ENCODE measurements at places on chromosomes 13 and 19.

DNA sequence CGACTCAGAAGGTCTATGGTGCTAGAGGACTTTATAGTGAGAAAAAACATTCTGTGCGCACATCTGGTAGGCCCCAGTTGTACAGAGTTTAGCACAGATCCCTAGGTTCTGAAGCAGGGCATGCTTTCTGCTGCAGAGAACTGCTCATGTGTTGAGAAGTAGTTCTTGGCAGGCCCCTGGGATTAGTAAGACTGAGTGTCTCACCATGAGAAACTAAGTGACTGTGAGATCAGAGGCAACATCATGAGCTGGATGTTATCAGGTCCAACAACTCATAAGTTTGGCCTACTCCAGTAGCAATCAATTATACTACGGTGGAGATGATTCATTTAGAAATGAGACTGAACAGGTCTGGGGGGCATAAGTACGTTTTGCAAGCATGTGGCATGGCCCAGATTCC, 507.4 kb upstream of the KLF12 start:
- DNase-seq = no peak
- H3K27me3 ChIP-seq = no peaks in the 10 kb centered on the region
- H3K36me3 ChIP-seq = no peaks in the 10 kb centered on the region
- H3K4me3 ChIP-seq = no peak overlapping the region

GRCh38 chr19:33032218-33032781, 32.4 kb downstream of the RHPN2 start:
- no peak overlapping the region for H3K27ac ChIP-seq
- H3K4me1 ChIP-seq = peaks cover 4% of the 10 kb centered on the region
- no peak overlapping the region for H3K4me3 ChIP-seq
- H3K36me3 ChIP-seq = peaks cover 2% of the 10 kb centered on the region
- no peaks in the 10 kb centered on the region for H3K27me3 ChIP-seq

DNA sequence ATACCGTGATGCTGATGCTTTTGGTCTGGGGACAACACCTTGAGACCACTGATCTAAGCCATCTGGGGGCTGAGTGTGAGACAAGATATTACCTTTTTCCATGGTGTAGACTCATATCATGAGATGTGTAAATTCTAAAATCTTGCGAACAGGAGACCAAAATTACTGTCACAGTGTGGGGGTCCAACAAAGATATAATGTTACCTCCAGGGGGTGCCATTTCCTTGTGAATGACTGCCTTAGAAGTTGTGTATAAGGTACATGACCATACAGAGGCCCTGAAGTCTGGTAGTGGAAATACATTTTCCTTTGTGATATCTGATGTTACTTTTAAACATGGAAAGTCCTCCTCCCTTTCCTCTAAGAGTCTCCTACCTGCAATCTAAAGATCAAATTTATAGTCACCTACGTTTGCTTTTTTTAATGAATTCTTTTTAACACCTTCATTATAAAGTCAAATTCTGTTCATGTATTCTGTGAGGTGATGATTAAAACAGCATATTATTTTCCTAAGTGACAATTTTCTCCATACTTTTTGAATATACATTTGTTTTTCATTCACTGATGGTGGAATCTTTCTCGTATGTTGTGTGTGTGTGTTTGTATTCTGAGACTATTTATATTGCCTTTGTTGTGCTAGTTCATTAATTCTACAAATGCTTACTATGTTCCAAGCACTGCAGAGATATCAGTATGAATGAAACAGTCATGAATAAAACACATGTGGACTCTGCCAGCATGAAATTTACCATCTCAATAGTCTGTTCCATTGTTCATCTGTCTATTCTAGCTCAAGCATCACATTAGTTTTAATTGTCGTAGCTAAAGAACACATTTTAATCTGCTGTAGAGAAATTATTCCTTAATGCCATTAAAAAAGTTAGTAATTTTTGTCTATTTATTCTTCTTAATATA, 113.7 kb downstream of the RFC3 start:
- no peaks in the 10 kb centered on the region for H3K27me3 ChIP-seq
- H3K36me3 ChIP-seq = no peaks in the 10 kb centered on the region
- H3K4me3 ChIP-seq = no peak overlapping the region

DNA sequence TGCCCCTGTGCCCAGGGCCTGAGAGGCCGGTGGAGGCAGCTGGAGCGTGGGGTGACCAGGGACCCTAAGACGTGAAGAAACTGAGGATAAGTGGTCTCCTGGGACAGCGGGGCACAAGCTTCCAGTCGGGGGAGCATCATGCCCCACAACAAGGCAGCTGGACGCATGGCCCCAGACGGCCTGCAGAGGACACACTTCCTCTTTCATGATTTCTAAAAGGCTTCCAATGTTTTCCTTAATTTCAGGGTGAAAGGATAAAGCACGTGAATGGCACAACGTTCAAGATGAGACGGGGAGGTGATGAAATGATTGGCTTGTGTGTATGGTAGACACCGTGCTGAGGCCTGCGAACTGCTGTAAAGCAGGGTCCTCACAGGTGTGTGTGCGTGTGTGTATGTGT, 20.2 kb upstream of the MYDGF start:
- H3K36me3 ChIP-seq = peaks cover 18% of the 10 kb centered on the region
- H3K4me1 ChIP-seq = no peaks in the 10 kb centered on the region
- H3K4me3 ChIP-seq = no peak overlapping the region
- no peak for DNase-seq
- H3K27me3 ChIP-seq = no peaks in the 10 kb centered on the region
- no peak overlapping the region for H3K27ac ChIP-seq

DNA sequence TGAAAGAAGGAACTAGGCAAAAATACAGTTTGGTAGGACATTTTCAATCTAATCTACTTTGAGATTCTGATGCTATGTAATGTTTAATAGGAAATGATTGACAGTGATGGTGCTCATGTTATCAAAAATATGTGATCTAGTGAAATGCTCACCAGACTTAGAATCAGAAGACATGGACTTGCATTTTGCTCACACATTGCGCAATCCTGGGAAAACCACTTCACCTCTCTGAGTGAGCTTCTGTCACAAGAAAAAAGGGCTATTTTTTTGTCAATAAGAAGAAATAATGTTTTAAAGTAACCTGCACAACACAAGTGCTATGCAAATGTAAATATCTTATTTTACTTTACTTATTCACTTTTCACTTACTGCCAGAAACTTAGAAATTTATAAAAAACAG, 380.9 kb upstream of the HTR2A start:
- H3K4me1 ChIP-seq = no peaks in the 10 kb centered on the region
- H3K27me3 ChIP-seq = no peaks in the 10 kb centered on the region
- H3K4me3 ChIP-seq = no peak overlapping the region
- H3K36me3 ChIP-seq = no peaks in the 10 kb centered on the region

- H3K4me1 ChIP-seq = peaks cover 17% of the 10 kb centered on the region
- no peaks in the 10 kb centered on the region for H3K27me3 ChIP-seq
- H3K27ac ChIP-seq = no peak overlapping the region
- no peak for DNase-seq
- H3K36me3 ChIP-seq = no peaks in the 10 kb centered on the region
These were observed 17.8 kb downstream of the HCN2 start for GRCh38 chr19:607301-608154.

- H3K4me1 ChIP-seq = no peaks in the 10 kb centered on the region
- H3K27me3 ChIP-seq = peaks cover 8% of the 10 kb centered on the region
- DNase-seq = no peak
- H3K36me3 ChIP-seq = no peaks in the 10 kb centered on the region
These were observed 96.6 kb upstream of the LSM14A start for GRCh38 chr19:34075661-34076091.

DNA sequence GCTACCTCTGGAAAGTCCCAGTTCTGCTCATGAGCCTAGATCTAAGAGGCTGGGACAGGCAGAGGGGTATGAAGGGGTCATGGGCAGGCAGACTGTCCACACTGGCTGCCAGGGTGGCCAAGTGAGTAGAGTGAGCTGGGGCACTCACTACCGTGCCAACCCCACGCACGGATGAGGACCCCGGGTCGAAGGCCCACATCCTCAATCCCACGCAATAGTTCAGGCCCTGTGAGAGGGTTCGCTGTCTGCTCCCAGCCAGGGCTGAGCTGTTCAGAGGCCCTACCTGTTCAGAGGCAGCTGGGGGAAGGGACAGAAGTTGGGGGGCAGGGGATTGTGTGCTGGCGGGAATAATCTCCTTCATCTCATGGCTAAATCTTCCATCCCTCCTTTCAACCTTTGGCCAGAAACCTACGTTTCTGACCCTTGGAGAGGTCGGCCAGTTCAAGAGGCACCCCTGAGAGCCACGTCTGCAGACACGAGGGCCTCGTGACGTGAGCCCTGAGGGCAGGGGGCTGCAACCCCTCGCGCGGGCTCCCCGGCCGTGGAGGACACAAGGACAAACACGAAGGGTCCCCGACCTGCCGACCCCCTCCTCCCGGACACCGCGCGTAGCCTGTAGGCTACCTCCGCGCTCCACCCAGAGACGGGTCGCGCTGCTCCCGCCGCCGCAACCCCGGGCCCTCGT, 1.0 kb upstream of the RPS5 start:
- H3K4me1 ChIP-seq = peaks cover 32% of the 10 kb centered on the region
- no peak for DNase-seq
- peaks cover 15% of the 10 kb centered on the region for H3K36me3 ChIP-seq
- peak overlapping the region; percentile 96 for H3K27ac ChIP-seq
- peak overlapping the region; percentile 96 for H3K4me3 ChIP-seq

- H3K27ac ChIP-seq = peak overlapping the region; percentile 72
- H3K4me3 ChIP-seq = no peak overlapping the region
- peaks cover 20% of the 10 kb centered on the region for H3K4me1 ChIP-seq
- H3K36me3 ChIP-seq = peaks cover 10% of the 10 kb centered on the region
These were observed 5.2 kb upstream of the MLNR start for GRCh38 chr13:49214917-49215376.

- no peak overlapping the region for H3K27ac ChIP-seq
- no peaks in the 10 kb centered on the region for H3K36me3 ChIP-seq
- H3K4me1 ChIP-seq = no peaks in the 10 kb centered on the region
- DNase-seq = no peak
- H3K4me3 ChIP-seq = no peak overlapping the region
These were observed 9.4 kb upstream of the PAN3 start for GRCh38 chr13:28128926-28129325.

- no peaks in the 10 kb centered on the region for H3K27me3 ChIP-seq
- DNase-seq = no peak
- peaks cover 51% of the 10 kb centered on the region for H3K36me3 ChIP-seq
- no peak overlapping the region for H3K27ac ChIP-seq
- no peak overlapping the region for H3K4me3 ChIP-seq
- peaks cover 34% of the 10 kb centered on the region for H3K4me1 ChIP-seq
These were observed 15.2 kb upstream of the UPF3A start for GRCh38 chr13:114266241-114266640.

DNA sequence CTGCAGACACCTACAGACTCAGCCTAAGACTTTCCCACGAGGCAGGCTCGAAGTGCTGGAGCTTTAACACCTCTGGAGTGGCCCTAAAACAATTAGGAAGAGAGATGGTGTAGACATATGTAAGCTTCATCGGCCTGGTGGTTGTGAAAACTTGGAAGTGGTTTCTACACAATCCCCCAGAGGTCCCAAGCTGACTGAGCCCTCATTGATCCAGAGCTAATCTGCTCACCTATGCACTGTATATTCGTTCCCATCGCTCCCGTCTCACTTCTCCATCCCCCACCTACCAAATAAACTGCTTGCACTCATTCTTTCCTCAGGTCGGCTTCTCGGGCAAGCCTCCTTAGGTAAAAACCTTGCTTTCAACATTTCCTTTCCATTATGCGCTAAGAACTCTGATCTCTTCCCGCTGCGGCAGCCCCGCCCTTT, 767 bp upstream of the ZNF793 start:
- H3K27me3 ChIP-seq = no peaks in the 10 kb centered on the region
- no peak for DNase-seq
- no peak overlapping the region for H3K27ac ChIP-seq
- no peak overlapping the region for H3K4me3 ChIP-seq
- H3K36me3 ChIP-seq = peaks cover 29% of the 10 kb centered on the region

GRCh38 chr19:48813123-48813913, 2.5 kb upstream of the BCAT2 start:
- H3K27me3 ChIP-seq = no peaks in the 10 kb centered on the region
- H3K27ac ChIP-seq = no peak overlapping the region
- H3K4me1 ChIP-seq = peaks cover 23% of the 10 kb centered on the region
- H3K36me3 ChIP-seq = no peaks in the 10 kb centered on the region
- H3K4me3 ChIP-seq = no peak overlapping the region

GRCh38 chr13:30504081-30504480, 38.3 kb upstream of the HMGB1 start:
- no peak for DNase-seq
- no peak overlapping the region for H3K27ac ChIP-seq
- H3K27me3 ChIP-seq = no peaks in the 10 kb centered on the region
- peaks cover 2% of the 10 kb centered on the region for H3K4me1 ChIP-seq
- no peaks in the 10 kb centered on the region for H3K36me3 ChIP-seq

- no peak overlapping the region for H3K4me3 ChIP-seq
- no peak for DNase-seq
- peaks cover 7% of the 10 kb centered on the region for H3K4me1 ChIP-seq
These were observed 11.6 kb downstream of the HCN2 start for GRCh38 chr19:601310-601709.

- no peaks in the 10 kb centered on the region for H3K27me3 ChIP-seq
- no peak for DNase-seq
- H3K36me3 ChIP-seq = peaks cover 26% of the 10 kb centered on the region
- no peak overlapping the region for H3K4me3 ChIP-seq
- peak overlapping the region; percentile 74 for H3K27ac ChIP-seq
These were observed 5.8 kb downstream of the KEAP1 start for GRCh38 chr19:10497371-10497770.

GRCh38 chr19:7729831-7730285, 2.1 kb downstream of the CLEC4G start:
- no peak overlapping the region for H3K4me3 ChIP-seq
- H3K27ac ChIP-seq = no peak overlapping the region
- H3K4me1 ChIP-seq = no peaks in the 10 kb centered on the region
- peaks cover 2% of the 10 kb centered on the region for H3K36me3 ChIP-seq

DNA sequence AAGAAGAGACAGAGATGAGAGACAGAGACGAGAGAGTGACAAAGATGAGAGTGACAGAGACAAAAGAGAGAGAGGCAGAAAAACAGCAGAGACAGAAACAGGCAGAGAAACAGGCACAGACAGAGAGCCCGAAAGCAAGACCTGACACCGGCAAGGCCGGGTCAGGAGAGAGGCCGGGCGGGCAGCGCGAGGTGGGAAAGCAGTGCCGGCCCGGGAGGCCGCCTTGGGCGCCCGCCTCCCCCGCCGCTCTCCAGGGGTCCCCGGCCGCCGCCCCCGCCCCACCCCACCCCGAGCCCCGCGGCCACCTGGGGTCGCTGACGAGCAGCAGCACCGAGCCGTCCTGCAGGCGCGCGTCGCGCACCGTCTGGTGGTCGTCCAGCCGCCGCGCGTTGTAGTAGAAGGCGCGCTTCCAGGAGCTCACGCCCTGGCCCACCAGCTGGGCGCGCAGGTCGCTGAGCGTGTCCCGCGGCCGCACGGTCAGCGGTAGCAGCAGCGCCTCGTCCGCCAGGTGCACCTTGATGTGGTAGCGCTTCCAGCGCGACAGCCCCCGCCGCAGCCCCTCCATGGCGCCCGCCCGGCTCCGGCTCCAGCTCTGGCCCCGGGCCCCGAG, at the start of gene TINCR:
Gene TINCR, minus strand, starts transcription at position 594 of the 610 bp plus-strand sequence.
- peaks cover 14% of the 10 kb centered on the region for H3K27me3 ChIP-seq
- no peak within 1 kb of the TSS for H3K4me3 ChIP-seq
- no peaks in the 10 kb centered on the region for H3K4me1 ChIP-seq
- no peaks in the 10 kb centered on the region for H3K36me3 ChIP-seq
- no peak within 1 kb of the TSS for H3K27ac ChIP-seq
- no peak for DNase-seq

All from activated naive CD8-positive, alpha-beta T cell treated with anti-CD3 and anti-CD28 coated beads, Interleukin-2, amount 10 ng/mL, durations not matched to agents 7 days and 5 days (primary cell).